Epithelial cell of esophagus (primary cell): ENCODE measurements at places on chromosomes 7 and 10.
A peak's percentile ranks its signal among the peaks of the same experiment; 100 is the strongest.

GRCh38 chr10:21972584-21972983 is 30.9 kb downstream of the DNAJC1 start:
- DNase-seq = no peak

DNA sequence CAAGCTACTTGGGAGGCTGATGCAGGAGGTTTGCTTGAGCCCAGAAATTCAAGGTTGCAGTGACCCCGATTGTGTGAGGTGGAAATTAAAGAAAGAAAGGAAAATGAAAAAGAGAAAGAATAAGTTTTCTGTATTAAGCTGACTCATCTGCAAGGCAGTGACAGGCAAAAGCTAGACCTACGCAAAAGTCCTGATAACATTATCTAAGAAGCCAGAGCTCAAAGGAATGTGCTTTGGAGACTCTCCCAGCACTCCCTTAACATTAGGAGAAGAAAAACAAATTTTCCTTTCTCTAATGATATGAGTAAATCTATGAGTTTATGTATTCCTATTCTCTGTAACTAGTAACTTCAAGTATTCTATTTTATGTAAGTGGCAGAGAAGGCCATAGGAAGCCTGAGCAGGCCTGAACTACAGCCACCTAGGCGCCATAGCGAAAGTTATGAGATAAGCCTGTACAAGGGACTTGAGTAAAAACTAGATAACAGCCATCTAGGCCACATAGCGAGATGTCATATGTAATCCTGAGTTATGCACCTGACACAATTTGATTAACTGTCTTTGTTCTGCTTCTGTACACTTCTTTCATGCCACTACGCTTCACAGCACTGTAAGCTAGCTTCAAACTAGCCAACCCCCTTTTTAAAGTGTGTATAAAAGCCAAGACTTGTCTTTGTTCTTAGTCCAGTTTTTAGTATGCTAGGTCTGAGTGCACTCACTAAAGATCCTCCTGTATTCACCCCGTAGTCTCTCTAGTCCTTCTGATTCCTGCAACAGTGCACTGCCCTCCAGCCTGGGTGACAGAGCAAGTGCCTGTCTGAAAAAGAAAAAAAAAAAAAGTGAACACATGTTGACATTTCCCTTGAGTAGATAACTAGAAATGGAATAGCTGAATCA is 9.4 kb upstream of the ZWINT start:
- DNase-seq = peak; percentile 24

DNA sequence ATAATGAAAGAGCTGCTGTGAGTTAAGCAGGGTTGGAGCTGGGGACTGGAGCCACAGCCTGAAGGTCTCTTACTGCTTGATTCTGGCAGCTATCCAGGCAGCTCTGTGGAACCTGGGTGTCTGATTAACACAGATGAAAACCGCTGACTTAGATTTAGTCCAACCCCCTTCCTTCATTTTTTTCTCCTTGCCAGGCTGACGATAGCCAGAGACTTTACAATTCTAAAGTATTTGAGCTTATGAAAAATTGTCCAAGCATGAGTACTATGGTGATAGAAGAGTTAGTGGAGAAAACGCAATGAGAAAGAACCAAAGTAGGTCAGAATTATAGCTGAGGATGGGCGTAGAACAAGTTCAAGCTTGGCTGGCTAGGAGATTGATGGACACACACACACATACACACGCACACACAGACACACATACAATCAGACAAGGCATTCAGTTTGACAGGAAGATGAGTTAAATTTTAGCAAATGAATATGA is 13.5 kb upstream of the GPR85 start:
- DNase-seq = peak; percentile 91

DNA sequence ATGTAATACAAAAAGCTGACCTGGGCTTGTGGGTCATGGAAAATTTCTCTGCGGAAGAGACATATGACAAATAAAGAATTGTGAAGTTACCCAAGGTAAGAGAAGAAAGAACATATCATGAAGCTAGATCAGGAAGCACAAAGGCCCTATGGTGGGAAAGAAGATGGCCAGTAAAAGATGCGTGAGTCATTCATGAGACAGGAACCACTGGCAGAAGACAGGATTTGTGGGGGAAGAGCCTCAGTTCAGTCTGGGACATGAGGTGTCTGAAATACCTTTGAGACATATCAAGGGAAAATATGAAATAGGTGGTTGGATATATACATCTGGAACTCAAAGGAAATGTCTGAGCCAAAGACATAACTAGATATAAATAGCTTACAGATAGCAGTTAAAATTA is 27.7 kb upstream of the AMPH start:
- peak; percentile 8 for DNase-seq

GRCh38 chr10:52472406-52473146 is 158.5 kb downstream of the DKK1 start:
- DNase-seq = peak; percentile 28

DNA sequence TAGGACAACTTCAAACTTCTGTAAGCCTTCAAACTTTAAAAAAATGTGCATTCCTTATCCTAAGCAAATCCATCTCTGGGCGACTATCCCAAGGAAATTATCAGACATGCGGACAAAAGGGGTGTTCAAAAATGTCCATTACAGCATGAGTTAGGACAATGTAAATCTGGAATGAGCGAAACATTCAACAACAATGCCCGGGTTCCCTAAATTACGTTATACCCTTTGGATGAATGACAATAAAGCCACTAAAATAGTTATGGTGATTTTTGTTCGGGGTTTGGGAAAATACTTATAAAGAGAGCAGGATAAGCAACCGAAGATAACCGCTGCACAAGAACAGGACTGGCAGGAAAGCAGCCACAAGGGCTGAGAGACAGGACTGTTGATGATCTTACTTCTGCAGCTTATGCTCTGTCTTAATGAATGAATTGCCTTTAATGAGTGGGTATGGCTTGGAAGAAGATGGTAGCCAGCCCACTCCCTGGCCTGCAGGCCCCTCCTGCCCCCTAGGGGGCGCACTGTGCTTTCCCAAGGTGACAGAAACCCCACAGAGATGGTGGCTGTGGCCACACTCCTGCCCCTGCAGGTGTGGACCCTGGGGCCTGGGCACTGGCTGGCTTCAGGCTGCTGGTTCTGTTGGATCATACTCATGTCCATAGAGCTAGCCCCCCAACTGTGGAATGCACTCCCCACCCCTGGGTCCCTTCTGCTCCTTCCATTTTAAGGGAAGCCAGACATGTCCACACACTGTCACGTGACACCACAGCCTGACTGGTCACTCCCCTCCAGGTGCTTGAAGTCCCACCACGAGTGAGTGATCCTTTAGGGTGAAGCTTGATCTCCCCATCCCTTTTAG is 45.0 kb downstream of the ZCCHC24 start:
- DNase-seq = peak; percentile 42

GRCh38 chr7:79711660-79712059 is 258.2 kb upstream of the MAGI2 start:
- no peak for DNase-seq

GRCh38 chr7:158662610-158663427 is 41.8 kb downstream of the NCAPG2 start:
- no peak for DNase-seq

- no peak for DNase-seq
Observed at GRCh38 chr7:134662871-134663205, 16.2 kb downstream of the BPGM start.

- DNase-seq = no peak
Observed at GRCh38 chr10:90126256-90126595, 424.8 kb downstream of the KIF20B start.

- DNase-seq = peak; percentile 85
Observed at GRCh38 chr7:28020302-28020940, 160.2 kb downstream of the JAZF1 start.

GRCh38 chr7:85070967-85071628 is 115.8 kb downstream of the SEMA3D start:
- DNase-seq = peak; percentile 93

- DNase-seq = peak; percentile 88
Observed at GRCh38 chr7:46257761-46258448, 336.8 kb upstream of the IGFBP3 start.

DNA sequence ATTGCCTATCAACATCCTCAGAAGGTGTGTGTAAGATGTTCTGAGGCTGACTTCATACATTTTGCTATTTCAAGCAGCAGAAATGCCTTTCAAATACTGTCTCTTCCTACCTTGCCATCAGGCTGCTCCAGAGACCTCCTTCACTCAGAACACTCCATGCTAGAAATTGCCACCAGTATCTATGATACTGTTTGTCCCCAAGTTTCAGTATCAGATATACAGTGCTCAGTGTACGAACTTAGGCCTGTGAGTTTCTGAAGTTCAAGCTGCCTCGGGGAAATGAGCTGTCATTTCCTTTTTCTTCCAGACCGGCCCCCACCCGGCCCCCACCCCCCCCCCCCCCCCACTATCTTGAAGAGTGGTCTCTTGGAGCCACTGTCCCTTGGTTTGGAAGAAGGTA is 373.4 kb upstream of the CHRM2 start:
- no peak for DNase-seq

DNA sequence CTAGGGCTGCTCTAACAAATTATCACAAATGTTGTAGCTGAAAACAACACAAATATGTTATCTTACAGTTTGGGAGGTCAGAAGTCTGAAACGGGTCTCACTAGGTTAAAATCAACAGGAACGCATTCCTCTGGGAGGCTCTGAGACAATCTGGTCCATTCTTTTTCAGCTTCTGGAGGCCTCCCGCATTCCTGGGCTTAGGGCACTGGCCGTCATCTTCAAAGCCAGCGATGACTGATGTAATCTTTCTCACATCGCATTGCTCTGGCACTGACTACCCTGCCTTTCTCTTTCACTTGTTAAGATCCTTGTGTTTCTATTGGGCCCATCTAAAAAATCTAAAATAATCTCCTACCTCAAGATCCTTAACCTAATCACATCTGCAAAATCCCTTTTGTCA is 1071.5 kb upstream of the C7orf33 start:
- DNase-seq = no peak

GRCh38 chr10:14671386-14671831 is 103.3 kb downstream of the FAM107B start:
- DNase-seq = no peak

GRCh38 chr7:54141576-54141975 is 400.6 kb upstream of the VSTM2A start:
- no peak for DNase-seq

- DNase-seq = no peak
Observed at GRCh38 chr10:133203652-133204195, 26.3 kb upstream of the UTF1 start.

- peak; percentile 34 for DNase-seq
Observed at GRCh38 chr7:95886501-95887090, 114.2 kb downstream of the DYNC1I1 start.

DNA sequence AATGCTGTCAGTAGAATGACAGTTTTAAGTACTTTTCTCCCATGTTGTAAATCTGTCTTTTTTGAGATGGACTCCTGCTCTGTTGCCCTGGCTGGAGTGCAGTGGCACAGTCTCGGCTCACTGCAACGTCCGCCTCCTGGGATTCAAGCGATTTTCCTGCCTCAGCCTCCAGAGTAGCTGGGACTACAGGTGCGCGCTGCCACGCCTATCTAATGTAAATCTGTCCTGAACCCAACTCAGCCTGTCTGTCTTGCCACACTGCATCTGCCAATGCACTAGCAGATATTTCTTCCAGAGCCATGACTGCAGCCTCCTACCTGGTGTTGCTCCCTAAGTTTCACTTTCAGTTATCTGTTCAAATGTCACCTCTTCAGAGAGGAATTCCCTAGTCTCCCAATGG is 264.1 kb downstream of the PHF14 start:
- DNase-seq = no peak

- no peak for DNase-seq
Observed at GRCh38 chr7:95863-96260, 96.5 kb upstream of the FAM20C start.
